Mesothelial cell of epicardium (in vitro differentiated cells): ENCODE measurements at places on chromosomes 6 and 20. TPM values are rescaled to one million over a fixed set of nuclear protein-coding genes. Genes with fewer than 3 reads are reported as not detected.

GRCh38 chr20:11437611-11438380 lies 479.9 kb upstream of the BTBD3 start:
- no peaks in the 10 kb centered on the region for H3K27me3 ChIP-seq
- no peak overlapping the region for H3K27ac ChIP-seq
- peaks cover 8% of the 10 kb centered on the region for H3K4me1 ChIP-seq
- no peak overlapping the region for H3K4me3 ChIP-seq

DNA sequence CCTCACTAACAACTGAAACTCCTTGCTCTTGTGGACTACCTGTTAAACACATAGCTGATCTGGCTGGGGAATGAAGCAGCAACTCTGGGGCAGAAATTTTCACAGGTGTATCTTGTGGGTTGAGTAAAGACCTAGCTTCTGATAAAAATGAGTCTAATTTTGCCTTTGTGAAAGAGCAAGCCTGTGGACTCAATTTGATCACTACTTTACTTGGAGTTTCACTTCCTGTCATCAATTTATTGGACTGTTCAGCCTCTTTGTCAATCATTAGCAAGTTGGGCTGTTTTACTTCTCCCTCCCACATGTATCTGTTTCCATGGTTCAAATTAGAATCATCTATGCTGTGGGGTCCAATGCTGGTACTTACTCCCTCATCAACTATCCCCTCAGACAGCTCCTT lies 29.6 kb upstream of the CRIP3 start:
- DNase-seq, result no peak
- H3K4me1 ChIP-seq, result peaks cover 6% of the 10 kb centered on the region
- no peak overlapping the region for H3K27ac ChIP-seq
- no peak overlapping the region for H3K4me3 ChIP-seq

GRCh38 chr20:15359056-15359455 lies 1021.6 kb upstream of the FLRT3 start:
- H3K27me3 ChIP-seq, result no peaks in the 10 kb centered on the region
- H3K4me1 ChIP-seq, result no peaks in the 10 kb centered on the region
- no peak for DNase-seq
- H3K4me3 ChIP-seq, result no peak overlapping the region
- H3K27ac ChIP-seq, result no peak overlapping the region

DNA sequence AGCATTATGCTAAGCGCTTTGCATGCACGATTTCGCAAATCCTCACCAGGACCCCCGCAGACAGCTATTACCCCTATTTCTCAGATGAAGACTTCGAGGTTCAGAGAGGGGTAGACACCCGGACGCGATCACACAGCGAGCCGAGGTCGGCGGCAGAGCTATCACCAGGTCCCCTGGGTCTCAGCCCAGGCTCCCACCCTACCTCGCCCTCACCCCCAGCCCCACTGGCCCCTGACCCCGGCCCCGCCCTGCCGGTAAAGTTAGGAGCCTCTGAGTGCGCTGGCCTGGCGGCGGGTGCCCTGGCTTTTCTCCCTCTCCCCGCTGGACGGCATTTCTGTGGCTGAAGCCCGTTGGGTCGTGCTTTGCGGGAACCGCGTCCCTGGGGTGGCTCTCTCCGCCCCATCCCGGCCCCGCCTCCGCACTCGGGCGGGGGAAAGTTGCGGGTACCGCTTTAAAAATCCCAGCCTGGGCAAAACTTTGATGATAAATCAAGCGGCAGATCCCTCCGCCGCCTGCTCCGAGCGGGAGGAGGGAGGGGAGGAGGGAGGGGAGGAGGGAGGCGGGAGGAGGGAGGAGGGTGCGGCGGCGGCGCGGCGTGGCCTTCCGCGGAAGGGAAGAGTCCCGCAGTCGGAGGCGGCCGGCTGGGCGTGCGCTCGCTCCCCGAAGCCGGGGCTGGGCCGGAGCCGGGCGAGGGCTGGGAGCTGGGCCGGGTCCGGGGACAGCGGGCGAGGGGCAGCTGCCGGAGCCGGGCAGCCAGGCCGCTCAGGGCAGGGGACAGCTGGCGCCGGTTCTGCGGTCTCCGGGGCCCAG lies at the start of gene VSTM2L:
TSS of gene VSTM2L (plus strand) at position 624 of the 810 bp plus-strand sequence. CDS start 224 bp downstream, outside the sequence.
- H3K4me1 ChIP-seq, result peaks cover 38% of the 10 kb centered on the region
- no peak within 1 kb of the TSS for H3K27ac ChIP-seq

Gene PI3
- total RNA-seq, result not detected in 3 replicates

- DNase-seq, result no peak
- H3K27ac ChIP-seq, result no peak overlapping the region
- no peak overlapping the region for H3K4me3 ChIP-seq
- no peaks in the 10 kb centered on the region for H3K36me3 ChIP-seq
- H3K4me1 ChIP-seq, result no peaks in the 10 kb centered on the region
These were observed 130.2 kb upstream of the SYNDIG1 start for GRCh38 chr20:24339210-24339641.

DNA sequence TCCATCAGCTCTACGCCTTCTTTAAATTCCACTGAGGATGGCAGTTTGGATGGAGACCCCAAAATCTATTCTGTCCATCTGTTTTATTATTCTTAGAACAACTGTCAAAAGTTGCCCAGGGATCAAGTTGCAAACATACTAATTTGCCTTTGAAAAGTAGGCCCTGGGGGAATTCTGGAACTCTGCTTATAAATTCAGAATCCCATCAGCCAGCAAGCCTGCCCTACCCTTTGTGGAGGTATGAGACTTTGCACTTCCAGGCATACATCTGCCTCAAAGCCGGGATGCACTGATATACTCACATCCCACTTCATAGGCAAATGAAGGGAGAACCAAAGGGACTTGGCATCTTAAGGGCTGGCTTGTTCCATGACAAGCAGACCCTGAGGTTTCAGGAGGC lies 93.6 kb downstream of the INSM1 start:
- H3K4me1 ChIP-seq, result peaks cover 4% of the 10 kb centered on the region
- H3K36me3 ChIP-seq, result no peaks in the 10 kb centered on the region
- no peak overlapping the region for H3K4me3 ChIP-seq
- no peak for DNase-seq
- no peak overlapping the region for H3K27ac ChIP-seq
- no peaks in the 10 kb centered on the region for H3K27me3 ChIP-seq

Gene ALDH8A1
- total RNA-seq, result 0.60 to 1.3 TPM (median 1.1 TPM) in 3 replicates

Gene SLC22A3
- 1.2 to 1.3 TPM (median 1.2 TPM) in 3 replicates for total RNA-seq
